ENCODE measurements at places on chromosomes 4 and X. TPM values are rescaled to one million over a fixed set of nuclear protein-coding genes. Genes with fewer than 3 reads are reported as not detected.

The SPANXA2 gene
- total RNA-seq: not detected

The PCSK1N gene
- total RNA-seq: 0.72 TPM

The PABPC1L2A gene
- not detected for total RNA-seq

The NMU gene
- total RNA-seq: not detected

The CT45A6 gene
- not detected for total RNA-seq

The MEPE gene
- total RNA-seq: not detected

The FGF2 gene
- total RNA-seq: 48.5 TPM

The RIPPLY1 gene
- total RNA-seq: 2.4 TPM

The MTMR1 gene
- total RNA-seq: 2.9 TPM

The STOX2 gene
- total RNA-seq: 1.8 TPM

The GSX2 gene
- total RNA-seq: not detected

The EGF gene
- 0.63 TPM for total RNA-seq

The GABRE gene
- 32.4 TPM for total RNA-seq

The ANKRD37 gene
- total RNA-seq: 1.7 TPM

The SYNPO2 gene
- total RNA-seq: 0.46 TPM

The TLR6 gene
- not detected for total RNA-seq

GRCh38 chr4:186770481-186771175 is 47.0 kb upstream of the FAT1 start:
- DNase-seq: no peak

GRCh38 chrX:123153846-123154335 is 30.2 kb upstream of the GRIA3 start:
- DNase-seq: peak; percentile 37

- no peak for DNase-seq
Measured at GRCh38 chrX:70970482-70970995, 39.6 kb upstream of the SLC7A3 start.

- peak; percentile 19 for DNase-seq
Measured at GRCh38 chrX:129193357-129193756, 329.9 kb downstream of the SMARCA1 start.

DNA sequence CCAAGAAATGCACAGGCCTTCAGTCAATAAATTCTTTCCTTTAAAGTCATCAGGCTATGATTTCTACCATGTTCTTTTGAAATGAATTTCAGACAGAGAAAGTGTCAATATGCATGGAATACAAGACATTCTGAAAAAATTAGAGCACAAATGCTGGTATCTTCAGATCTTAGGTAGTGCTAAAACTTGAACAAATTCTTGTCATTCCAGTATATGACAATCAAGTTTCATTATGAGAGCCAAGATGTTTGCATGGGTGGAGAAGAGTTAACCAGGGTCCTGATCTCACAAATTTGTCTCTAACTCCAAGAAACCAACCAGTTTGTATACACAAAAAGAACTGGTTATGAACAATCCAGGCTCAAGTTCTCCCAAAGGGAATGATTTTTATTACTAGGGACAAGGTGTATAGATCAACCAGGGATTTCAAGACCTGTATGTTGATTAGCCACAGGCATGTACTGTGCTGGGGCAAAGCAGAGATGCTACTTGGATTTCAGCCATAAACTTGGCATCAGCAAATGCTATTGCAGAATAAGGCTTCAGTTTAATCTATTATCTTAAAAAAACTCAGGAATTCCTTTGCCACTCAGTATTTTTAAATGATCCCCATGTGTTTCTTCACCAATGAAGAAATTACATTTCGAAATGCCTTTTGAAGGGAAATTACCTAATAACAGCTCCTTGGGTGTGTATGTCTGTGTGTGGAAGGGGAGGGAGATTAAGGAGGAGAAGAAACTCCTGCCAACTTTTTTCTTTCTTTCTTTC is 69.7 kb downstream of the FANCB start:
- no peak for DNase-seq

GRCh38 chr4:98632258-98632657 is 26.2 kb downstream of the TSPAN5 start:
- DNase-seq: no peak

- no peak for DNase-seq
Measured at GRCh38 chr4:8849266-8850073, 22.2 kb downstream of the HMX1 start.

DNA sequence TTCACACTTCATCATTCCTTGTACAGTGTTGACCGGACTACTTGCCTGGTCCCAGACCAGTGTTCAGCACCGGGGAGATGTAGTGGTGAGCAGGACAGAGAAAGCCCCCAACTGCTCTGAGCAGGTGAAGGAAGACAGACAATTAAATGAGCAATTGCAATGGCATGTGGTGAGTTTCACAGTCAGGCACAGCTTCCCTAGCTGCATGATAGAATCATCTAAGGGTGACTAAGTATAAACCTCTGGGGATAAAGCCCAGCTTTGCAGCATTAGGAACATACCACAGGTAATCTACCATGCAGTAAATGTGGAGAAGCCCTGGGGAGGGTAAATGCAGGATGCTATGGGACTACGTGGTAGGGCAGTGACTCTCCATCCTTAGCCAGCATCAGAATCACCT is 47.8 kb downstream of the TMA16 start:
- peak; percentile 34 for DNase-seq

DNA sequence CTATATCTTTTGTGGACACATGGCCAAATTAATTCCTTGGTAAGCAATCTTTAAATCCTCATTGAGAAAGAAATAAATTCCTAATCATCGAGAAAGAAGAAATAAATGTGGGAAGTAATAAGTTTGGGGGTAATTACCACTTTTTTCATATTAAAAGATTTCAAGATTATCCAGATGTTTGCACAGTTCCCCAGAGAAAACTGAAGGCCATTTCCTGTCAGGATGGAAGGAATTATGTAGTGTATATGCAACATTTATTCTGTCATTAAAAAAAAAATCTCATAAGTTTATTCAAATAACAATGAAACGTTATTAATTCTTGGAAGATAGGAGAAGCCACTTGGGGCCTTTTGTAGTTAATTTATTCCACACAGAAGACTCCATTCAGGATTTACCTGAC is 385.6 kb upstream of the NR3C2 start:
- DNase-seq: no peak

GRCh38 chr4:161466316-161466715 is 697.5 kb downstream of the FSTL5 start:
- DNase-seq: no peak

DNA sequence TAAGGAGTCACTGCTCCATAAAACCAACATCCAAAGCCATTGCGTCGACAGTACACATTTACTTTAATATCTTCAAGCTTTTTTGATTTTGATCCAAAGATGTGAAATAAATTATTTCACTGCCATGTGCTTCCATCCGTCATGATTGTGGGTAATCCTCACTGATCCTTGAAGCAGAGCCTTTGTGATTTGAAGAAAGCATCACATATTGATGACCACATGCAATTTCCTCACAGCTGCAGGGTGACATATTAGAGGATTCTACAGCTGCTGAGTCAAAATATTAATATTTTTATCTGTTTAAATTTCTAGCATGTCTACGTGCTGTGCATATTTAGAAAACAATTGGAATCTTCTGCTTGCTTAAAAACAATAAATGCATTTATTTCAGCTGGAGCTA is 196.8 kb upstream of the ANXA3 start:
- DNase-seq: no peak

- peak; percentile 20 for DNase-seq
Measured at GRCh38 chr4:106587558-106587957, 219.0 kb upstream of the GIMD1 start.

DNA sequence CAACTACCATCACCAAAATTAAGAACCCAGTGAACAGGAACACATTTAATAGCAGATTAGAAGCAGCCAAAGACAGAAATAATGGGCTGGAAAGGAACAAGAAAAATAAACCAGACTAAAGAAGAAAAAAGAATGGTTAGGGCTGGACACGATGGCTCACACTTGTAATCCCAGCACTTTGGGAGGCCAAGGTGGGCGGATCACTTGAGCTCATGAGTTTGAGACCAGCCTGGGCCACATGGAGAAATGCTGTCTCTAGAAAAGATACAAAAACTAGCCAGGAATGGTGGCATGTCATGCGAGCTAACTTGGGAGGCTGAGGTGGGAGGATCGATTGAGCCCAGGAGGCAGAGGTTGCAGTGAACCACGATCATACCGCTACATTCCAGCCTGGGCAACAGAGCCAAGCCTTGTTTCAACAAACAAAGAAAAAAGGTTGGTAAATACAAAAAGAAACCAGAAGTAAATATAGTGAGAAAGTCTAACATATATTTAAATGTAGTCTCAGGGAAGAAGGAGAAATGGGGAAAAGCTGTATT is 102.0 kb downstream of the AFAP1 start:
- DNase-seq: no peak

- DNase-seq: no peak
Measured at GRCh38 chrX:153766871-153767673, 3.0 kb downstream of the PLXNB3 start.

DNA sequence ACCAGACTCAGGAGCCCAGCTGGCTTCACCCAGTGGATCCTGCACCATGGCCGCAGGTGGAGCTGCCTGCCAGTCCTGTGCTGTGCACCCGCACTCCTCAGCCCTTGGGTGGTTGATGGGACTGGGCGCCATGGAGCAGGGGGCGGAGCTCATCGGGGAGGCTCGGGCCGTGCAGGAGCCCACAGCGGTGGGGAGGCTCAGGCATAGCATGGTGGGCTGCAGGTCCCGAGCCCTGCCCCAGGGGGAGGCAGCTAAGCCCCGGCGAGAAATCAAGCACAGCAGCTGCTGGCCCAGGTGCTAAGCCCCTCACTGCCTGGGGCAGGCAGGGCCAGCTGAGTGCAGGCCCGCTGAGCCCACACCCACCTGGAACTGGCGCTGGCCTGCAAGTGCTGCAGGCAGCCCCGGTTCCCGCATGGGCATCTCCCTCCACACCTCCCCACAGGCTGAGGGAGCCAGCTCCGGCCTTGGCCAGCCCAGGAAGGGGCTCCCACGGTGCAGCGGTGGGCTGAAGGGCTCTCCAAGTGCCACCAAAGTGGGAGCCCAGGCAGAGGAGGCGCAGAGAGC is 464.1 kb upstream of the DIPK2B start:
- no peak for DNase-seq

DNA sequence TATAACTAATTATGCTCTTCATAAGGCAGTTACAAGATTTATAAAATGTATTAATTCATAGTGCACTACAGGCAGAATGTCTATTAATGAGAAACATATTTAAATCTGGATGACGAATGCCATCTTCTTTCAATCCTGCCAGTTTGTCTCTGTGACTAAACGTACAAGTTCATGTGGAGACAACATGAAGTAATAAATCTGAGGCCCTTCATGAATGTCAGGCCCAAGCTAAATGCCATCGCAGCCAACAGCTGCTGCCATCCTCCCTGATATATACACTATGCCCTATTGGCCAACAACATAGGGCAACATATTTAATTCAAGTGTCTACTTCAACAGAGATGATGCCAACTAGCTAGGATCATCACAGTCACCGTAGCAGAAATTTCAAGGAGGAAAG is 43.7 kb downstream of the TSPAN5 start:
- DNase-seq: no peak

DNA sequence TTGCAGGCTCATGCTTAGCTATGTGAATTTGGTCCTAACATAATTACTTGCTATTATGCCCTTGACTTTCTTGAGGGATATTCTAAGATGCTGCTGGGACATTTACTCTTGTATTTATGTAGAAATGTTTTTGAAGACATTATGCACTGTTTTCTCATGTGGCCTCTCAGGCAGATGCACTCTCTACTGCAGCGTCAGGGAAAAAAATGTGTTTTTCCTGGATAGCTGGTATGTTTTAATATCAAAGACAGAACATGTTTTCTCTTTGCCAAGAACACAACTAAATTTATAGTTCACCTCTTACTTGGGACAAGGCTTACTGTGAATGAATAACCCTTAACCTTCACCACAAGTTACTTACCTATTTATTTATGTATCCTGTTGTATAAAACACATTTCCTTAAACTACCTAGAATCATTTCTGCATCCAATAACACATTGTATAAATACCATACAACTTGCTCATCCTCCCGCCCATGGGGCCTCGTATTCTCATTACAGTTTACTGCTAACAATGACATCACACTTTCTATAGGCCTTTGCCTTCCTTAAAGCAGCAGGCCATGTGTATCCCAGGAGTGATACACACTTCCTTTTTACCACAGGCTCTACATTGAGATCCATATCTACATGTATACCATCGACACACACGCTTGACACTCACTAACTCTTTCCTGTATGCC is 178.7 kb downstream of the SLIT2 start:
- peak; percentile 13 for DNase-seq

GRCh38 chr4:83662204-83662603 is 126.3 kb downstream of the GPAT3 start:
- no peak for DNase-seq

- no peak for DNase-seq
Measured at GRCh38 chrX:41148553-41148952, 63.3 kb downstream of the USP9X start.

GRCh38 chr4:165991325-165992180 is 118.5 kb downstream of the TLL1 start:
- DNase-seq: no peak

DNA sequence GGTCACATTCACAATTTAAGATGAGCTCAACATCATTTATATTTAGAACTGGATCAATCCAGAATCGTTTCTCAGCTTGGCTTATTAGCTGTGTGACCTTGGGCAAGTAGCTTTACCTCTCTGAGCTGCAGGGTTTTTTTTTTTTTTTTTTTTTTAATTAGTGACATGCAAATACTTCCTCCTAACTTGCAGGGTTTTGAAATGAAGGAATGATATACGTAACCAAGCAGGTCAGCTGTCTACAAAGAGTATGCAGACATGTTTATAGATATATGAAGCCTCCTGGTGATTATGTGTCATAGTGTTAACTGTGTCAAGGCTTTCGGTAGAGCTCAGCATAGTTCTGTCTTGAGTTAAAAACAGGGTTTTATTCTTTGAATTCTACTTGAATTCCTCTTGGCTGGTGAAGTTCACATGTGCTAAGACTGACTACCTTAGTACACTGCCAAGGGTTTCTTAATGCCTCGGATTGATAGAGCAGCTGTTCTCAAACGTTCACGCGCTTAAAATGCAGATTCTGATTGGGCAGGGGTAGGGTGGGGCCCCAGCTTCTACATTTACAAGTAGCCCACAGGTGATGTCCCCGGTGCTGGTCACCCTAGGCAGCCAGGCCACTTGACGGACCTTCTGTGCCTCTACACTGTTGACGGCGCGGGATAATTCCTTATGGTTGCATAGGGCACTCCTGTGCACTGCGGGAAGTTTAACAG is 654 bp upstream of the STS start:
- DNase-seq: no peak

DNA sequence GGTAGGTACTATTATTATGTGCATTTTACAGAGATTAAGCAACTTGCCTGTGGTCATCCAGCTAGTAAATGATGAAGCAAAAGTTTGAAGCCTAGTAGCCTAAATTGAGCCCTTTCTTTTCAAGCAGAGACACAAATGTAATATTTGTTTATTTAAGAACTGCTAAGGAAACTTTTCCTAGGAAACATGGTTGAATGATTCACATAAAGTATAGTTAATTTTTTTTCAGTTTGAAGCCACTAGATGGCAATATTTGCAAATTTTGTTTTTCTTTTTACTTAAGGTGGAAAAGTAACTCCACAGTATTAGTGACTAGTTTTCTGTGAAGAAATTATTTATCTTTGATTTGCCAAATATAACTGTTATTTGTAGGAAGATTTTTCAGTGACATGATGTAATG is 52.8 kb upstream of the ANKRD17 start:
- no peak for DNase-seq

GRCh38 chr4:123555233-123555806 is 158.7 kb downstream of the SPRY1 start:
- peak; percentile 94 for DNase-seq

- DNase-seq: no peak
Measured at GRCh38 chr4:144589512-144589911, 56.4 kb upstream of the HHIP start.

GRCh38 chr4:26260571-26260970 is 60.2 kb upstream of the RBPJ start:
- no peak for DNase-seq

All from MG63 (cell line).